Suprapubic skin (tissue), 4 donors: ENCODE measurements at places on chromosomes 1 and 21.

DNA sequence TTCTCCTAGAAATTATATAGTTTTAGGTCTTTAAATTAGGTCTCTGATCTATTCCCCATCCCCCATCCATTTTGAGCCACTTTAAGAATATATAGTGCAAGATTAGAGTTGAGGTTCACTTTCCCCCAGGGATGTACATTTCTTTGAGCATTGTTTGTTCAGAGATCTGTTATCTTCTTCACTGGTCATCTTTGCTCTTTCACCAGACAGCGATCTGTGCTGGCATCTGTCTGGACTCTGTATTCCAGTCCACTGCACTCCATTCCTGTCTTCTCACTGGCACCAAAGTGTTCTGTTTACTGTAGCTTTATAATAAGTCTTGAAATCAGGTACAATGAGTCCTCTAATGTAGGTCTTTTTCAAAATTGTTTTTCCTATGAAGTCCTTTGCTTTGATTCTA lies 112.5 kb downstream of the PCBP3 start:
- DNase-seq = no peak

GRCh38 chr1:112882271-112882744 lies 73.7 kb downstream of the SLC16A1 start:
- DNase-seq = no peak

- DNase-seq = peak; percentile 72
Observed at GRCh38 chr1:31617916-31618746, 642 bp downstream of the HCRTR1 start.

GRCh38 chr1:43321331-43321891 lies 16.2 kb upstream of the MPL start:
- DNase-seq = peak; percentile 59

DNA sequence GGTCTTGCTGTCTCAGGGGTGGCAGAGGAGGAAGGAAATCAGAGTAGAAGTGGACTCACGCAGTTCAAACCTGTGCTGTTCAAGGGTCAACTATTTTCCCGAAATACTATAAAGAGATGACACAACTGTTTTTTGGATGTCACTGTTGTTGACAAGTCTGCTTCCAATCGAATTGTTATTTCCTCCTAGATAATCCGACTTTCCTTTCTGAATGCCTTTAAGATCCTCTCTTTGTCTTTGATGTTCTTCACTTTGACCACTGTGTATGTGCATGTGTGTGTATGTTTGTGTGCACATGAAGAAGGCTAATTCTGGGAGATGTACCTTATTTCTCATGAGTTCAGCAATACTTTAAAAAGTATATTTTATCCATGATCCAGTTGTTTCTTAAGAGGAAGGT lies 21.6 kb downstream of the PADI4 start:
- DNase-seq = no peak

GRCh38 chr1:54741531-54741930 lies 22.8 kb downstream of the PARS2 start:
- no peak for DNase-seq
